ENCODE measurements at places on chromosomes 7 and 10.

DNA sequence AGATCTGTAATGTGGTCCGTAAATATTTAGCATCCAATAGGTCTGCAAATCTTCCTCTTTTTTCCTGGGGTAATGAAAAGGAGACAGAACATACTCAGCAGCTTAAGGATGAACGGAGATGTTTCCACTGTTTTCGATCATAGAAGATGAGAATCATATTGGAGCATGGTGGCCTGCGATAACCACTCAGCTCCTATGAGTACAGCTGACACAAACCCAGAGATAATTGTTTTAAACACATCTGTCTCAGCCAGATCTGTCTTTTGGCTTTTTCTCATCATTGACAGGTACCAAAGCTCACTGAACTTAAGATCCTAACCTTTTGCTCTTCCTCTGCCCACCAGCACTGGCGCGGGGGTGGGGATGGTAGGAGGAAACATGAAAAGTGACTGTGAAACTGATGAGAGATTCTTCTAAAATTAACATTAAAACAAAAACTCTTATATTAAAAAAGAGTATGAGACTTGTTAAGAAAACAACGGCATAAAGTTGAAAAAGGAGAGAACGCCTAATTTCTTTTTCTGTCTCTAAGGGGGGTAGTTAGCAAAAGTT lies 71.0 kb downstream of the SVOPL start:
- DNase-seq = no peak

GRCh38 chr10:123149162-123149567 lies 1.2 kb downstream of the HMX2 start:
- DNase-seq = no peak

DNA sequence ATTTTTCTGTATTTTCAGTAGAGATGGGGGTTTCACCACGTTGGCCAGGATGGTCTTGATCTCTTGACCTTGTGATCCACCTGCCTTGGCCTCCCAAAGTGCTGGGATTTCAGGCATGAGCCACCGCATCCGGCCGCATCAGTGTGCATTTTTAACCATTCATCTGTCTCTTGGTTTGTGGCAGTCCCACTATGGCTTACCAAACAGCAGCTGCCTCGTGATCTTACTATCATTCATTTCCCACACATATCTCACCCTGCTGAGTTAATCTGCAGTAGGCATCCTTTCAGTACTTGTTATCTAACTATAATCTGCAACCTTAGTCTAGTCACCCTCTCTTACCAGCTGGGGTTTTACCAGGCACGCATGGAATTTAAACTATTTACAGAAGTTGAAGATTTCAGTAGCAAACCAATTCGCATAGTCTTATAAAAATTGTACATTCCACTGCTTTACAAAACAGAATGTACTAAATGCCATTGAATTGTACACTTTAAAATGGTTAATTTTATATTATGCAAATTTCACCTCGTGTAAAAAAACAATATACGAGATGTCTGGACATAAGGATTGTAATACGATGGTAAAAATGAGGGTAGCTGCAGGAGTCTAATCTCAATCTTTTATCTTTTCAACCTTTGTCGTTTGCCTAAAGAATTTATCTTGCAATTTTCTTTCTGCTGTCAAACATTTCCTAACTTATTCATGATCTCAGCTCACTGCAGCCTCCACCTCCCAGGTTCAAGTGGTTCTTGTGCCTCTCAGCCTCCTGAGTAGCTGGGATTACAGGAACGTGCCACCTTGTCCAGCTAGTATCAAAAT lies 4.6 kb upstream of the TBC1D12 start:
- DNase-seq = no peak

DNA sequence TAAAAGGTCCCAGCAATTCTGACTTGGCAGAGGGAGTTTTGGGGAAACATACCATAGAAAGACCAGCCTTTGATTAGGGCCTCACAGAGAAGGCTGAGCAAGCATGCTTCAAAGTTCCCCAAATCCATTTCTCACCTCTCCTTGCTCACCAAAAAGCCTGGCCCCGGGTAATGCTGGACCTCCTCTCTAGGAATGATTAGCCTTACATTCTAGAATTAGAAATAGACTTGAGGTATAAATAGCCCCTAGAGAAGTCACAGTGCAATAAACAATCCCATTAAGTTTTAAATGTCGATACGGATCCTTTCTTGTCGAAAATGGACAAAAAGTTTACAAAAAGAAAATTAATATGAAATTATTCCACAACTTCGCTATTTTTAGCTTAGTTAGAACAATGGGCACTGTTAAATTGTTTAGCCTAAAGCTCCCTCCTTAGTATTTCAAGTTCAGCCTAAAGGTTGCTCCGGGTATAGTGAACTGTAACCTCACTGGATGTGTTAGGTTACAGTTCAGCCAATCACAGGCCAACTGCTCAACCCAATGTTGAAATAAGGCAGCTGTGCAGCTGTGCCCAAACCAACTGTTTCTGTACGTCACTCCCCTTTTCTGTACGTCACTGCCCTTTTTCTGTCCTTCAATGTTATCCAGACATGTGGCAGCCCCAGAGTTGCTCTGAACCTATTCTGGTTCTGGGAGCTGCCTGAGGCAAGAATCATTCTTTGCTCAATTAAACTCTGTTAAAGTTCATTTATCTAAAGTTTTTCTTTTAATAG lies 7.9 kb upstream of the GSDME start:
- no peak for DNase-seq

DNA sequence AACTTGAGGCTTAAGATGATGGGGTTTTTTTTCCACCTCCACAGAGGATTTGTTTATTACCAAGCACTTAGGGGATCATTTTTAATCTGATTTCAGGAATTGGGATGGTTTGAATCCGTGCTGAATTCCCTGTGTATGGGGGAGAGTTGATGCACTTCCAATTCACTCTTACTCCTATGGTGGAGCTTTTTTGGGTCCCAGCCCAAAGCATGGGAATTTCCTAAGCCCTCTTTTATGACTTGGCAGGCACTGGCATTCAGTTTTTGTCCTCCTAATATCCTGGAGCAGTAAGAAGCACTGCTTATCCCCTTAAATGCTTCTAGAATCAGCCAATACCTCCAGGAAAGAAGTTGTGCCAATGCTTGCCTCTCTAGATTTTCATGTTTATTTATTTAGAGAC lies 78.7 kb downstream of the HYCC1 start:
- DNase-seq = no peak

DNA sequence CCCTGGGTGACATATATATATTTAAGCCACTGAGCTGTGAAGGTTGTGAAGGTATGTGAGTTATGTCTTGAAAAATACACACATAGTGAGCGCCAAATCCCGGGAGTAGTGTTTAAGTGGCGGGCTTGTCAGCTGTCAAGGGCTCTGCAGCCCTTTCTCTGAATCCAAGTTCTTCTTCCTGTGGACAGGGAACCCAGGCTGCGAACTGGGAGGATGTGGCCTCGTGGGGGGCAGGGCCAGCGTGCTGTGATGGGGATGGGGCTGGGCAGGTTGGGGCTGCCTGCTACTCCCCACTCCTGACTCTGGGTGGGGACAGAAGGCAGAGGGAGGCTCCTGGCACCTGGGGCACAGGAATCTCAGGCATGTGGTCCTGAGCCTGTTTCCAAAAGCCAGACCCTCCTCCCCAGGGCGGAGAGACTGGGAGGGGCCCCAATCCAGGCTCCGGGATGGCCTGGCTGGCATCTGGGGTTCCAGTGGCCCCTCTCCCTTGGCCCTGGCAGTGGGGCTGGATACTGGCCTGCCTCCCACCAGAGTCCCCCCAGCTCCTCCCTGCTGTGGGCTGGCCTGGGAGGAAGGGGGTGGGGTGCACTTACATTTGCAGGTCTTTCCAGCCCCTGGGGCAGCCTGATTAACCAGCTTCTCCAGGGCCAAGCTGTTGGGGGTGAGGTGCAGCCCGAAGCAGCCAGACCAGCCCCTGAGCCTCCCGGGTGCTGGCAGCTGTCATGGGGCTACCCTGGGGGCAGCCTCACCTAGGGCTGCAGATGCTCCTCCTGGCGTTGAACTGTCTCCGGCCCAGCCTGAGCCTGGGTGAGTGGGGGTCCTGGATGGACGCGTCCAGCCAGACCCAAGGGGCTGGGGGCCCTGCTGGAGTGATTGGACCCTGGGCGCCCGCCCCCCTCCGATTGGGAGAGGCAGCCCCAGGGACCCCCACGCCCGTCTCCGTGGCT lies at the start of gene UPK3B:
UPK3B (plus strand) TSS at position 622 of the 947 bp plus-strand sequence; CDS start at position 723, 101 bp downstream.
- DNase-seq = no peak
